ENCODE measurements at places on chromosomes 2 and 18.

GRCh38 chr2:201345625-201346213 is 11.4 kb downstream of the FLACC1 start:
- DNase-seq = no peak

DNA sequence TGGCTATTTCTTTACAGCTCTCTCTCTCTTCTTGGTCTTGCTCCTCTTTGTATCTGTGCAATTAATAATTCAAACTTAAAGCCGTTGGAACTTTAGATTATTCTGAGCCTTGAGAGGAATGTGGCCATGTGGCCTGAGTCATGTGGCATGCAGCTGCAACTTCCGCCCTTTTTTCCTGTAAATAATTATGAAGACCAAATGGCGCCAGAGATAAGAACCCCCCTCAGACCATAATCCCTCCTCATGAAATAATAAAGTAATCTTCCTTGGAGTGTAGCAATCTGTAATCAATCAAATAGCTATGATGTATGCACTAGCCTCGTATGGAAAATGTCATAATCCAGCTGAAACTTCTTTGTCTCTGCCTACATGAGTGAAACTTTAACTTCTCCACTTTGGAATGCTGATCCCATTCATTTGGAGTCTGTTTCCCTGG is 13.5 kb upstream of the TWSG1 start:
- DNase-seq = no peak

GRCh38 chr2:162581959-162582798 is 238.2 kb downstream of the GCA start:
- no peak for DNase-seq

GRCh38 chr2:10885094-10885860 is 26.5 kb upstream of the KCNF1 start:
- no peak for DNase-seq

DNA sequence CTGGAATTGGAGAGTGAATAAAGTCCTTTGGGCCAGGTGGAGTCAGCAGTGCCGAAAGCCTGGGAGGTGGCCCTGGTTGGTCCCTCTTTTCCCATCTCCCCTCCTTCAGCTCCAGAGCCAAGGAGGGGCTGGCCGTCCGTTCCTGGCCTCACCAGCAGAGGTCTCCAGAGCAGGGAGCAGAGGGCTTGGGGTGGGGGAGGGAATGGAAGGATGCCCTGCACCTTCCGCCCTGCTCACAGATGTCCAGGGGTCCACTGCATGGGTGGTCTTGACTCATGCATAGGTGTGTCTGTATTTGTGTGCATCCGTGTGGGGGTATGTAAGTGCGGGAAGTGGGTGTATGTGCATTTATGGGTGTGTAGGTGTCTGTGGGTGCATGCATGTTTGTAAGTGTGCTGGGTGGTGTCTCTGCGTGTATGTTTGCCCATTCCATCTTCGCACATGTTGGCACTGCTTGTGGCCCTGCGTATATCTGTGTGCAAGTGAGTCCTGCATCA is 201.8 kb downstream of the ZFP36L2 start:
- peak; percentile 39 for DNase-seq

DNA sequence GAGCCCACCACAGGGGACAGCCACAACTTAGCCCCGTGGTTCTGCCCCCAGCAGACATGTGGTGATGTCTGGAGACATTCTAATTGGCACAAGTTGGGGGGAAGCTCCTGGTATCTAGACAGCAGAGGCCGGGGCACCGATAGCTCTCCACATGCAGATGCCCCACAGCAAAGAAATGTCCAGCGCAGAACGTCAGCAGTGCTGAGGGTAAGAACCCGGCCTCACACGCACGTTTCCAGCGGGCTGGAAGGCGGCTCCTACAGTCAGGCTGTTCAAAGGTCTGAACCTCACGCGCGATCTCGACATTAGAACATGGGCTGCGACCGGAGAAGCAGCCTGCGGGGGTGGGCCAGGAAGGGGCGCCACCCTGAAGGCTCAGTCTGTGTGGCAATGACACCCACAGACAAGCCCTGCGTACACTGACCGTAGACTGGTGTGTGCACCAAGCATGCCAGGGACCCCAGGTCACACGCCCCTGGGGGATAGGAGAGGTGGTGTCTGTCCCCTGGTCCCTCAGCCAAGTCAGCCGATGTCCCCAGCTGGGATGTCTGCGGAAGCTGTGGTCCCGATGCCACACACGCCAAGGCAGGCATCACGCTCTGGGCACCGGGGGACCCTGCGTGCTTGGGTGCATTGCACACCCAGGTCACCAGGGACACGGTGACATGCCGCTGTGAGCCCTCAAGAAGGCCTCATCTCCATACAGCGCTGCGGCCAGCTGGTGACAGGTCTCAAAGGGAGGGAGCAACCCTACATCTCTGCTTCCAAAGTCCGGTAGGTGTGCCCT is 66.3 kb downstream of the PARD6G start:
- DNase-seq = no peak

DNA sequence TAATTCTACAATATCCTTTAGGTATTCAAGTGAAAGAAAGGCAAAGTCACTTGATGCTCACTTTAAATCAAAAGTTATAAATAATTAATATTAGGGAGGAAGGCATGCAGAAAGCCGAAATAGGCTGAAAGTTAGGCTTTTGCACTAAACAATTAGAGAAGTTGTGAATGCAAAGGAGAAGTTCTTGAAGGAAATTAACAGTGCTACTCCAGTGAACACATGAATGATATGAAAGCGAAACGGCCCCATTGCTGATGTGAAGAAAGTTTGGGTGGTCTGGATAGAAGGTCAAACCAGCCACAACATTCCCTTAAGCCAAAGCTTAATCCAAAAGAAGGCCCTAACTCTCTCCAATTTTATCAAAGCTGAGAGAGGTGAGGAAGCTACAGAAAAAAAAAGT is 103.1 kb upstream of the CXCR4 start:
- no peak for DNase-seq

DNA sequence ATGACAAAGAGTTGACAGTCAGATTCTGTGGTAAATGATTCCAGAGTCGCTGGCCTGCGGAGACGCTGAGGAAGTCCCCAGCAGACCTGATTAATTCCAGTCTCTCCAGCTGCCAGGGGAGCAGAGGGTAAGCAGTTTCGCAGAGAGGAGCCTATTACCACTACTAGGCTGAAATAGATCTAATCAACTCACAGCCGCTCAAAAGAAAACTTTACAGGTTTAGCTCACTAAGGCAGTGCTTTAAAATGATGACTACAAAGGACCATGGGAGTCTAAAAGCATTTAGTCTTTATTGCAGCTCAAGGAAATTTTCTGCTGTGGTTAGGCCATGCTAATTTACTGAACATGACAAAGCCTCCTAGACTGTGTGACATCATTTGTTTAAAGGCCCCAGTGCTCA is 445.6 kb upstream of the POU3F3 start:
- no peak for DNase-seq

DNA sequence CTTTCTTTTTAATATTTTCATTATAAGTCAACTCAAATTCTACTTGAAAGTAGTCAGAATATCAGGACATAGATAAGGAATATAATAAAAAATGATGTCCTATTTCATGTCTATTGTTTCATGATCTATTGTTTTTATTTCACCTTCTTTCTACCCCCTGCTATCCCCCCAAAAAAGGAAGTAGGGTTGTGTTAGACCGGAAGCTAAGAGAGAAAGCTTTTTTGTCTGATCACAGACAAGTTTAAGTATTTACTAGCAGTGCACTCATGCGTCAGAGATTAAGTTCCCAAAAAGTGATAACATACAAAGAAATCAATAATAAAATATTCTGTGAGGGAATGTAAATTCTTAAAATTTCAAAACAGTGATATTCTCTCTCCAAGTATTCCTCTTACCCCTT is 447.1 kb upstream of the CNTNAP5 start:
- DNase-seq = no peak

DNA sequence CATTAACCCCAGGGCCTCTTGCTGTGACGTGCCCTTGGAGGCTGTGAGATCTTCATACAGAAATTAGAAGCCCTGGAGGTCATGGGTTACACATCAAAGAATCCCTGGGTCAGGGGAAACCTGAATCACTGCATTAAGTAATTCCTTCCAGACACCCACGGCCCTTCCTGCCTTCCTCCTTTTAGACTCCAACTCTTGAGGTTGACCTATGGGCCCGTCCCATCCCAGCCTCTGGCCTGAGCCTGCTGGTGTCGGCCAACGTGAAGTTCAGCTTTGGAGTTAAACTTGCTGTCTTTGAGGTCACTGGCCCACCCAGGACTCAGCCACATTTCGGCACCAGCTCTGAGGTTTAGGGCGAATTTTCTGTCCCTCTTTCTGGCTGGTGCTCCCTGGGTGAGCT is 198.3 kb downstream of the ACKR3 start:
- DNase-seq = no peak

GRCh38 chr2:64989982-64990614 is 899 bp downstream of the SLC1A4 start:
- DNase-seq = no peak

- DNase-seq = no peak
Measured at GRCh38 chr18:35935805-35936204, 36.7 kb upstream of the RMP24 start.

DNA sequence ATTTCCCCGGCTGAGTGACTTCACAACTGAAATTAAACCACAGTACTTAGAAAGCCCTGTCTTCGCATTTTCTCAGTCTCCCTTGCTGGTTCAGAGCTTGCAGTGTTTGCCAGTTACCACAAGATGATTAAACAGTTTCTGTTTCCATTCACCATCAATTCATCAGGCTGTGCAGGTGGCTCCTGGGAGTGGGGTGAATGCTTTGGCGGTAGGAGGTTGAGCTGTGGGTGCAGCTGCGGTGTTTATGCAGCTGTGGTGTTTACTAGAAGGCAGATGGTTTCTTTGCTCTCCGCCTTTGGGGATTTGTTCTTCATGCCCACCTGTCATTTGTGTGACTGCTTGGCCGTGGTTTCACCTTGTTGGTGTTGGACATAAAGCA is 16.1 kb downstream of the ACOXL start:
- no peak for DNase-seq

- peak; percentile 74 for DNase-seq
Measured at GRCh38 chr2:47520825-47521665, 118.1 kb downstream of the MSH2 start.

GRCh38 chr2:23457990-23458682 is 73.2 kb downstream of the KLHL29 start:
- no peak for DNase-seq

DNA sequence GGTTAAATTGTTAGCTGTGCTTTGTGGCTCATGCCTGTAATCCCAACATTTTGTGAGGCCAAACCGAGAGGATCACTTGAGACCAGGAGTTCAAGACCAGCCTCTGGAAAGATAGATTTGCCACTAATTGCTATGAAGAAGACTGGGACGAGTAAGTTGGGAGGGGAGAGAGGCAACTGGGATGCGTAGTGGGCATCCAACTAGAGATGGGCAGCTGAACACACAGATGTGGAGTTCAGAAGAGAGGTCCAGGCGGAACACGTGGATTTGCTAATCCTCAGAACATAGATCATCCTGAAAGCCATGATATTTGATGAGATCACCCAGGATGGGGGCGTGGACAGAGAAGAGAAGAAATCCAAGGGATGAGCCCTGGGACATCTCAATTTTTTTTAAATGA is 48.7 kb downstream of the CYP26B1 start:
- no peak for DNase-seq

- no peak for DNase-seq
Measured at GRCh38 chr2:86331384-86331783, 6.0 kb downstream of the REEP1 start.

DNA sequence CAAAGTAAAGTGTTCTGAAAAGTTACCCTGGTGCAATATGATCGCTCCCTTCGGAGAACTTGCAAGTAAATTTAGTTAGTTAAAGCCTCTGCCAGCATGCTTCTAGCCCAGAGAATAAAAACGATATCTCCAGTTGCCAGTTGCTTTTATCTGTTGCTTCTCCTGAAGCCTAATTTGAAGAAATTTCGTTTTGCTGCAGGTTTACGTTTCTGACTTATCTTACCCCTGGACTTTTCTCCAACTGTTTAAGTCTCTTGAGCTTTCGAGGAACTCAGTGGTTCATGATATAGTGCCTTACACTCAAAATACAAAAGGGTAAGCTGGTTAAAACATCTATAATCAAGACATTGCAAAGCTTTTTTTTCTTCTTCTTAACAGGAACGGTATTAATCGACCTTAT is 131.1 kb downstream of the FAM161A start:
- DNase-seq = no peak

- DNase-seq = no peak
Measured at GRCh38 chr2:130845505-130846085, 8.9 kb downstream of the ARHGEF4 start.

DNA sequence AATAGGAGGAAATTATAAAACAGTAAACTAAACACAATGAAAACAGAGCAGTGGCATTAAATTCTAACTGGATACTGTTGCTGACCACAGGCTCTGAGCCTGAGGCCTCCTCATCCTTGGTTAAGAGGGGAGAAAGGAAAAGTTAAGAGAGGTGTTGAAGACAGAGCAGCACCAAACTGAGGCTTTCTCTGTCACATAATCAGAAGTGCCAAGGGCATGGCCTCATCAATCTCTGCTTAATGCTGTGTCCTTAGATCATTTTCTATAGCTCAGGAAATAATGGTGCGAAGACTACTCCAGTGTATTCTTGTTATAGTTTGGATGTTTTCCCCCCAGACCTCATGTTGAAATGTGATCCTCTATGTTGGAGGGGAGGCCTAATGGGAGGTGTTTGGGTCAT is 160.9 kb upstream of the SLC1A4 start:
- DNase-seq = no peak

GRCh38 chr2:181916726-181917718 is 25.5 kb downstream of the ITPRID2 start:
- DNase-seq = no peak

DNA sequence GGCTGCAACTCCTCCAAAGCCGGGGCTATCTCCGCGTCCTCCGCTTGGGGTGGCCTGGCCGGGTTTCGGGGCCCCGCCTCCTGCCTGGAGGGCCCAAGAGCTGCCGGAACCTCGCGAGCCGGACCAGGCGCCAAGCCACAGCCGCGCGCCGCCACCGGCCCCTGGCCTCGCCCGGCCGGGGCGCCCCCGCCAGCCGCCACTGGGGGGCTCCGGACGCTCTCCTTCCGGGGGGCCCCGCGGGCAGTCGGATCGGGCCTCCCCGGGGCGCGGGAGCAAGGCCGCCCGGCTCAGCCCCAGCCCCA is 17.4 kb upstream of the HAAO start:
- DNase-seq = no peak

GRCh38 chr18:58823412-58823811 is 41.3 kb upstream of the ZNF532 start:
- no peak for DNase-seq

DNA sequence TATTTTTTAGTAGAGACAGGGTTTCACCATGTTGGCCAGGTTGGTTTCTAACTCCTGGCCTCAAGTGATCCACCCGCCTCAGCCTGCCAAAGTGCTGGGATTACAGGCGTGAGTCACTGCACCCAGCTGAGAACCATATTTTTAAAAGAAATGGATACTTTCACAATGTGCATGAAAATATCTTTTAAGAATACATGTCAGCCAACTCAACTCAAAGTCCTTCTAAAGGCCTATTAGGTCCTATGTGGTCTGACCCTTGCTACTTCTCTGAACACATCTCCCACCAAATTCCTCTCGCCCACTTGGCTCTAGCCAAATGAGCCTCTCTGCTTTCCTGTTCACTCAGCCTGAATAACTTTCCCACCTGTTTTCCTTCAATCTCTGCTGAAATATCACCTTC is 119.6 kb downstream of the MTX2 start:
- DNase-seq = no peak

GRCh38 chr18:47149457-47150028 is 757 bp downstream of the HDHD2 start:
- no peak for DNase-seq

All from activated CD8-positive, alpha-beta memory T cell treated with anti-CD3 and anti-CD28 coated beads, Interleukin-2, amount 50 U/mL, for 4 hours (primary cell).